Left ventricle myocardium superior (tissue), 1 donor: ENCODE measurements at places on chromosomes 7 and 10. TPM values are rescaled to one million over a fixed set of nuclear protein-coding genes. Genes with fewer than 3 reads are reported as not detected.

DNA sequence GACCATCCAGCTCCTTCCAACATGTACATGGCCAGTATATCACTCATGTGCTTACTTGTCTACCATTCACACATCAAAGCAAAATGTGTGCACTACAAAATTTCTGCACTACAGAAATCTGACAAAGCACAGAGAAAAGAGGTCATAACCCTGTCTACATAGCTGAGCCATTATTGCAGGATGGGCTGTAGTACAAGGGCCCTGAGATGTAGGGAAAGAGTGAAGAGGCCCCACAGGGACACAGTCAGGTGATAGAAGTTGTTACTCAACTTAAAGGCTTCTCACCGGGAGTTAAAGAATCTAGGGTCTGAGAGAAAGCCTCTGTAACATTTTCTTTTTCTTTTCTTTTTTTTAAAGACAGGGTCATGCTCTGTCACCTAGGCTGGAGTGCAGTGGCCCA is 17.5 kb downstream of the AVPI1 start:
- no peak for DNase-seq

GRCh38 chr10:121531076-121531829 is 67.0 kb downstream of the FGFR2 start:
- no peak for DNase-seq

DNA sequence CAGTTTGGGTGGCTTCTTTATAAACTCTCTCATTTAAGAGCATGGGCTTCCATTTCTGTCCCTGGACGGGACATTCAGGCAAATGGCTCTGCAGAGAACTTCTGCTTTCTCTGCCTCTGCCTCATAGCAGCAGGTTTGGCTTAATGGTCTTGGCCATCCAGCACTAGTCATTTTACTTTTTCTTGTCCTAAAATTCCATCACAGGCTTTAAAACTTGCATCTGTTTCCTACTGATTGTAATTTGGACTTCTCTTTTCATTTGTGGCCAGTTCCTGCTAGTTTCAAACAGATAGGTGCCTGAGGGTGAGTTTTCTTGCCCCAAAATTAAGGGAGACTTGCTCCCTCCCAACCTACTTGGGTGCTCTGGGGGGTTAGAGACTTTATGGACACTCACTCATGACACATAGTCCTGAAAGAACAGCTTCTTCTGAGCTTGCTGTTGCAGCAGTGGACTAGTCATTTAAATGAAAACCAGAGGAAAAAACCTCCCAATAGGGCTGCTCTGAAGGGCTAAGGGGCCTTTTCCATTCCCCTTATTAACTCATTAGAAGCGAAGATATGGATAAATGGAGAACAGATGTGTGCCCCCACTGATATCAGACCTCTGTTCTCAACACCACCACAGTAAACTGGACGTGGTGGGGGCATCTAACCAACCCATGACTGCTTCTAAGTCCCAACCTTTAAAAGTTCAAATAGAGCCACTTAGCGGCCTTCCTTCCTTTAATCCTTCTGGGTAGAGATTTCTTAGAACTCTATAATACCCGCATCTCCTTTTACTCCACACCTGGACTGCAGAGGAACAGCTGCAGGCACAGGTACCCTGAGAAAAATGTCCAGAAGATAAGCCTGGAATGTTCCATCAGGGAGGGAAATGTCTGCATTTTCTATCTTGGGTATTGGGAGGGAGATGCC is 38.8 kb downstream of the SVOPL start:
- DNase-seq: no peak

- no peak for DNase-seq
These were observed 5.1 kb downstream of the SGMS1 start for GRCh38 chr10:50618624-50619023.

DNA sequence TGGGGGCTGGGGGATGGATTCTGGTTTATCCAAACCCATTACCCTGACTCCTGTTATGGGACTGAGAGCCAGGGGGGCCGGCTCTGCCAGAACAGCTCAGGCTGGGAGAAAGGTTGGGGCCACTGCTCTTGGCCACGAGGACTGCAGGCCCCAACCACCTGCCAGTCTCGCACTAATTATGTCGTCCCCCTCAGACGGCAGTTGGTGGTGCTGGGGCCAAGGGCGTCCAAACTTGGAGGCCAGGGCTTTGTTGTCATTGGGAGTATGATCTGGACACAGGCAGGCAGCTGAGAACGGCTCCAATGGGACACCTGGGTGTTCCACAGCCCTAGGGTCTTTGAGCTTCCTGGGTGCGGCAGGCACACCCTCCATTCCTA is 34.7 kb downstream of the DRGX start:
- DNase-seq: no peak

- DNase-seq: no peak
These were observed 28.1 kb upstream of the HERPUD2 start for GRCh38 chr7:35723011-35723410.

The HTR5A gene
- total RNA-seq: not detected
